ENCODE measurements at places on chromosomes 11 and 22. TPM values are rescaled to one million over a fixed set of nuclear protein-coding genes. Genes with fewer than 3 reads are reported as not detected.

Gene SCGB1D2
- total RNA-seq = 0.50 TPM

Gene SERHL2
- 0.41 TPM for total RNA-seq

Gene SLC43A3
- 22.4 TPM for total RNA-seq

Gene TEX12
- not detected for total RNA-seq

Gene PKNOX2
- 4.3 TPM for total RNA-seq

Gene RFPL3
- total RNA-seq = not detected

Gene CRACR2B
- total RNA-seq = 103 TPM

Gene MYRF
- total RNA-seq = 21.3 TPM

Gene NAALAD2
- total RNA-seq = 0.31 TPM

Gene JAML
- 0.39 TPM for total RNA-seq

Gene ISX
- not detected for total RNA-seq

Gene DEUP1
- total RNA-seq = 0.52 TPM

Gene LARGE1
- total RNA-seq = 20.2 TPM

Gene GDPD4
- not detected for total RNA-seq

Gene UCP3
- total RNA-seq = 0.32 TPM
